ENCODE measurements at places on chromosomes 3 and 15. TPM values are rescaled to one million over a fixed set of nuclear protein-coding genes. Genes with fewer than 3 reads are reported as not detected.

Gene OXSM
- 14.2 TPM for total RNA-seq

Gene FOXB1
- 0.14 TPM for total RNA-seq

Gene ARHGEF26
- not detected for total RNA-seq

DNA sequence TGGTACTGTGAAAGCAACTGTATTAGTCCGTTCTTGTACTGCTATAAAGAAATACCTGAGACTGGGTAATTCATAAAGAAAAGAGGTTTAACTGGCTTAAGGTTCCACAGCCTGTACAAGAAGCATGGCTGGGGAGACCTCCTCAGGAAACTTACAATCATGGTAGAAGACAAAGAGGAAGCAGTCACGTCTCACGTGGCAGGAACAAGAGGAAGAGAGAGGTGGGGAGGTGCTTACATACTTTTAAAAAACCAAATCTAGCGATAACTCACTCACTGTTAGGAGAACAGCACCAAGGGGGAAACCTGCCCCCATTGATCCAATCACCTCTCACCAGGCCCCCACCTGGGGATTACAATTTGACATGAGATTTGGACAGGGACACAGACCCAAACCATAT, 48.9 kb downstream of the IQGAP1 start:
- H3K36me3 ChIP-seq = peaks cover 44% of the 10 kb centered on the region
- peaks cover 12% of the 10 kb centered on the region for H3K4me1 ChIP-seq
- H3K4me3 ChIP-seq = no peak overlapping the region

GRCh38 chr15:45869034-45869668, 234.3 kb downstream of the SQOR start:
- no peak overlapping the region for H3K27ac ChIP-seq
- H3K27me3 ChIP-seq = peaks cover 10% of the 10 kb centered on the region
- no peak for DNase-seq
- no peak overlapping the region for H3K4me3 ChIP-seq

DNA sequence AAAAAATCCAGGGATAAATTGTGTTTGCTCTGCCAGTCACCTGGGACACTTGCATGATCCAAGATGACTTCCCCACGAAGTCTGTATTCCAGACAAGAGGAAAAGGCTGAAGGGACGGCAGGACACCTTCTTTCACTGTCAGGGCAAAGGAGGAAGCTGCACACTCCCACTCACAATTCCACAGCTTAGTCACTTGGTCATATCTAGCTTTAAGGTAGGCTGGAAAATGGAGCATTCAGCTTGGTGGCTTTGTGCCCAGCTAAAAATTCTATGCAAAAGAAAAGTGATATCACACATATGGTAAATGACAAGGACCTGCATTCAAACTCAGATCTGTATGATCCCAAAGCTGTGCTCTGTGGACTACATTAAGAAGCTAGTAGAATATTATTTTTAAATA, 109.2 kb upstream of the TPM1 start:
- peaks cover 31% of the 10 kb centered on the region for H3K27me3 ChIP-seq
- no peak for DNase-seq
- no peak overlapping the region for H3K27ac ChIP-seq
- H3K4me1 ChIP-seq = no peaks in the 10 kb centered on the region
- no peaks in the 10 kb centered on the region for H3K36me3 ChIP-seq

- no peak overlapping the region for H3K4me3 ChIP-seq
- no peak overlapping the region for H3K27ac ChIP-seq
- DNase-seq = no peak
- H3K36me3 ChIP-seq = no peaks in the 10 kb centered on the region
- H3K27me3 ChIP-seq = peaks cover 57% of the 10 kb centered on the region
- H3K4me1 ChIP-seq = peaks cover 3% of the 10 kb centered on the region
Measured at GRCh38 chr15:96404560-96404959, 74.1 kb downstream of the NR2F2 start.

- H3K4me3 ChIP-seq = no peak overlapping the region
- DNase-seq = no peak
- peaks cover 24% of the 10 kb centered on the region for H3K27me3 ChIP-seq
- no peaks in the 10 kb centered on the region for H3K4me1 ChIP-seq
- no peak overlapping the region for H3K27ac ChIP-seq
Measured at GRCh38 chr3:192726385-192726784, 956 bp downstream of the FGF12 start.

DNA sequence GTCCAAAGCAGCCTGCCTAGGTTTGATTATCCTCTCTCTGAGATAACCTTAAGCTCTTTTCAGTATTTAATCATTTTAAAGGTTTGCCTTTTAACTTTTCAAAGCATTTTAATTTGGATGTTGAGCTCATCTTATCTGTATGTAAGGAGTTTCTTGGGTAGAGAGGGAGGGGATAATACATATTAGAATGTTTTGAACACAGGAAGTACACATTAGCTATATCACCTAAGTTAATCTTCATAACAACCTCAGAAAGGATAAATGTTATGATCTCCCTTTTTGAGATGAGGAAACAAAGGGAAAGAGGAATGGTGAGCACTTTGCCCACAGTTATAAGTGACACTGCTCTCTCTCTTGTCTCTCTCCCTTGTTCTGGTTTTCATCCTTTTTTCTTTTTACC, 2.2 kb upstream of the CD47 start:
- H3K4me1 ChIP-seq = peaks cover 35% of the 10 kb centered on the region
- peak overlapping the region; percentile 91 for H3K4me3 ChIP-seq
- peaks cover 19% of the 10 kb centered on the region for H3K36me3 ChIP-seq
- no peaks in the 10 kb centered on the region for H3K27me3 ChIP-seq
- peak overlapping the region; percentile 92 for H3K27ac ChIP-seq
- DNase-seq = no peak
